Activated CD4-positive, alpha-beta T cell treated with anti-CD3 and anti-CD28 coated beads for 48 hours (primary cell): ENCODE measurements at places on chromosomes 11 and 22.
A peak's percentile ranks its signal among the peaks of the same experiment; 100 is the strongest.

DNA sequence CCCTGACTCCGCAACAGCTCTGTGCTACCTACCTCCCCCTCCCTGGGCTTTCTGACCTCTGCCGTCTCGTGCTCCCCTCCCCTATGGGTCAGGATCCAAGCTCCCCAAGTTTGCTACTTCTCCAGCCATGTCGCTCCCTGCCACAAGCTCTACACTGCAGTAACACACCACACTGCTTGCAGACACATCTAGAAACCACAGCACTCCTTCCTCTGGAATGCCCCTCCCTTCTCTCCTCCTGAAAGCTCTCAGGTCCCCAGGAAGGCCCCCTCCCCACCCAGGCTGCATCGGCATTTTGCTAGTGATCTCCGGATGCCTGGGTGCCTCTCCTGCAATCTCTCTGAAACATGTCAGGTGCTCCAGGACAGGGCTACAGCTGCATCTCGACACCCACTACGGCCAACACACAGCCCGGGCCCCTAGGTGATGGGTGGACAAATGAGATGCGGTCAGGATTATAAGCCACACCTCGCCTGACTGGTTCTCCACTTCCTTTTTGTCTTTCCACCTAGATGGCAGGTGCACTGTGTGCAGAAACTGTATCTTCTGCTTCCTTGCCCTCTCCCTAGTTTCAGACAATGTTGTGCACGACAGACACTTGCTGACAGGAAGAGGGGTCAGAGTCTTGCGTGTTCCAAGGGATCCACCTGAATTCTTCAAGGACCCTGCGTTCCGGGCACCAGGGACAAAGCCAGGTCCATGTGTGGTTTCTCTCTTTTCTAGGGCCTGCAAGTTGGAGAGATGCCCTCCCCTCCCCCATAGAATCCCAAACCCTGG, 22.9 kb downstream of the RPUSD4 start:
- no peak for DNase-seq

- DNase-seq: no peak
Observed at GRCh38 chr11:110691926-110692325, 20.3 kb downstream of the ARHGAP20 start.

- no peak for DNase-seq
Observed at GRCh38 chr11:130908770-130909625, 7.3 kb downstream of the SNX19 start.

- peak; percentile 31 for DNase-seq
Observed at GRCh38 chr11:72762641-72763304, 10.6 kb upstream of the ARAP1 start.

DNA sequence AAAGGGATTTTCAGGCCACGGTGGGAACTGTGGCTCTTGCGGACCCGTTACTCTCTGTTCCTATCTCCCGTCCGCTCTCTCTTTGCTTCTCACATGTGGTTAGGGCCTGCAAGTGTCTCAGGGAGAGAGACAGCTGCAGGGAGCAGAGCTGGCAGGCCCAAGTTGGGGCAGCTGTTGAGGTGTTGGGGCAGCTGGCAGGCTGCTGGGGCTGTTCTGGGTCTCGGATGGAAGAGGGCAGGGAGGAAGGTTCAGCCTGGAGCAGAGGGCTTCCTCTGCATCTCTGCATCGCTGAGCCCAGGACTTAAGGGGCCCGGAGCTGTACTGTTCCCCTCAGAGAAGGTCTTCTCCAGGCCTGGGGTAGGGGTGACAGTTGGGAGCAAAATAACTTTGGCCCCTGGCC, 2.6 kb upstream of the CNIH2 start:
- DNase-seq: no peak

DNA sequence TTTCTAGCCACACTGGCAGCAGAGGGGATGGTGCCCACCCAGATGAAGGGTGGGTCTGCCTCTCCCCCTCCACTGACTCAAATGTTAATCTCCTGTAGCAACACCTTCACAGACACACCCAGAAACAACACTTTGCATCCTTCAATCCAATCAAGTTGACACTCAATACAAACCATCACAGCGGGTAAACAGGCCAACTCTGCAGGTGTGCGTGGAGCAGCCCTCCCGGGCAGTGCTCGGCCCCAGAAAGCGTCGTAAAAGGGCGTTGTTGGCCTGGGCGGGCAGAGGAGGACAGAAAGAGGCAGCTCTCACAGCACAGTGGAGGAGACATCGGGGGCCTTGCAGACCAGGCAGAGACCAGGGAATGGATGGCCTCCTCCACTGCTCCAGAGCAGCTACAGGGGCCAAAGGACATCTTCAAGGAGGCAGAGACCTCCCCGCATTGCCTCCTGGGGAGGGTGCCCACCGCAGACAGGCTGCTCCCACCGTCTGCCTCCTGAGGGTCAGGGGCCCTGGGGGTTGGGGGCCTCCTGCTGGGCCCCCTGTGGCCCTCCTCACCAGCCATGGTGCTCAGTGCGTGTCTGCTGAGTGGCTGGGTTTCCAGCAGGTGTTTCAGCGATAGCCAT, 56.1 kb upstream of the FADD start:
- DNase-seq: no peak

- no peak for DNase-seq
Observed at GRCh38 chr11:17542249-17542648, 2.0 kb downstream of the USH1C start.

DNA sequence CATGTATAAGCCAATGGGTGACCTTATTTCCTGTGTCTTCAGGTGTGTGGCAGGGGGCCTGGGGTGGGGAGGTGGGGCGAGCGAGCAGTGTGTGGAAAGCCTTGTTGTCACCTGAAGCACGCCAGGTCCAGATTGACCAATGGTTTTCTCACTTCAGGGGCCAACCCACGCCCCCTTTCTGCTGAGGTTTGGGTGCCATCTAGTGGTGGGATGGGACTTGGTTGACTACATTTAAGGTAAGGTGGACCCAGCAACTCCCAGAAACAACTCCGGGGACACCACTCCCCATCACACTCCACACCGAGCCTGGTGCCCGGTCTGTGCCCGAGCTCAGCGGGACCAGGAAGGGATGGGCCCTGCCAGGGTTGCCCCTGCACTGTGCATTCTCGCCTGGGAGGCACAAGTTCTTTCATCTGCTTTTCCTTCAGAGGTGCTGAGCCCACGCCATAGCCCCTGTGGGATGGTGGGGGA, 40.0 kb downstream of the TPCN2 start:
- peak; percentile 74 for DNase-seq

- no peak for DNase-seq
Observed at GRCh38 chr11:46413760-46414465, 22.3 kb upstream of the CHRM4 start.

DNA sequence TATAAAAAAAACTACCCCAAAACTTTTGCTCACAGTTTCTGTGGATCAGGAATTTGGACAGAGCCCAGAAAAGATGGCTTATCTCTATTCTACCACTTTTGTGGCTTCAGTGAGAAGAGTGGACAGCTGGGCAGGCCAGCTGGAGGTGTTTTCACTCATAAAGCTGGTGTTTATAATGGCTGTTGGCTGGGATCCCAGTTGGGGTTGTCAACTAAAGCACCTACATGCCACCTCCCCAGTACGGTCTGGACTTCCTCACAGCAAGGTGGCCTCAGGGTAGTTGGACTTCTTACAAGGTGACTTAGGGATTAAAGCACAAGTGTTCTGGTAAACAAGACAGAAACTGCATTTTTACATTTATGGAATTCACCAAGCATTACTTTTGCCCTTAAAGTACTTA, 171.0 kb downstream of the NELL1 start:
- no peak for DNase-seq

- DNase-seq: no peak
Observed at GRCh38 chr22:42056757-42057511, 13.7 kb downstream of the NAGA start.

DNA sequence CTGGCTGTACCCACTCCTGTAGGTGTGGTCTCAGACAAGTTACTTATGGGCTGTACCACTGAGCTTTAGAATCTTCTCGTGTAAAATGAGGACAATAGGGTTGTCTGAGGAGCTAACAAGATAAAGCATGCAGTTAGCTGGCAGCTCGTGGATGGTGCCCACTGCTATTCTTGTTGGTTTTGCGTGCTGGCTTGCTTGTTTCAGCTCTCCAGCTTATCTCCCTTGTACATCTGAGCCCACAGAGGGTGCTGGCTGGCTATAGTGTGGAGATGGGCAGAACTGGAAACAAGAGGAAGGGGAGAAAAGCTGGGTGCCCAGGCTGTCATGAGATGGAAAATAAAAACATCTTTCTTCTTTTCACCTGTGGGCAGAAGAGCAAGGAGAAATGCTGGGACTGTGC, 46.5 kb upstream of the GALNT18 start:
- no peak for DNase-seq

GRCh38 chr11:70502677-70503467, 104.5 kb downstream of the CTTN start:
- no peak for DNase-seq

- no peak for DNase-seq
Observed at GRCh38 chr11:83681906-83682610, 395.9 kb upstream of the CCDC90B start.

GRCh38 chr11:113814181-113814580, 34.6 kb downstream of the CLDN25 start:
- DNase-seq: no peak

DNA sequence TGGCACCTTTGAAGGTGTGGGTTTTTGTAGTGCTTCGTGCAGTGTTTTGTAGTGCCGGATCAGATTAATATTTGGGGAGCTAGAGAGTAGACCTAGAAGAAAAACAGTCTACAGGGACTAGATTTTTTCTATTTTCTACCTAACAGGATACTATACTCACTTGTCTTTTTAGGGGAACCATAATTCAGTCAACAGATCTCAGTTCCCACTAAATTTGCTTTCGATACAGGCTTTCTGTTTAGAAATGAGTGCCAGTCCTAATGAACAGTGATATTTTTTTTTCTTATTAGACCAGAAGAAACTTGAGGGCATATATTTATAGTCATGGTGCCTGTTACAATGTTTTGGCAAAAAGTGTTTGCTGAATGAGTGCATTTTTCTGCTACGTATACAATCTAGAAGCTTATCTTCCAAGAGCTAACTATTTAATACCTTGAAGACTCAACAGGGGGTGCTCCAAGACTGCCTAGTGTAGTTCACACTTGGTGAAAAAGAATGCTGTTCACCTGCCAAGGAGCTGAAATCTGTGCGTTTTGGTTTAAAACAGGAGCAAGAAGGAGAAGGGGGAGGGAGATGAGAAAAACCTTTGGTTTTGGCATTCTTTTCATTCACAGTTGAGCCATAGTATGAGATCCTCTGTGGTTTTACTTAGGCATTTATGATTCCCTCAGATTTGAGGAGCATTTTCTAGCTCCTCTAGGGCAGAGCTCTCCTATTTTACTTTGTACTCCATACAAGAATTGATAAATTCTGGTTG, 44.9 kb upstream of the VSTM5 start:
- peak; percentile 10 for DNase-seq

DNA sequence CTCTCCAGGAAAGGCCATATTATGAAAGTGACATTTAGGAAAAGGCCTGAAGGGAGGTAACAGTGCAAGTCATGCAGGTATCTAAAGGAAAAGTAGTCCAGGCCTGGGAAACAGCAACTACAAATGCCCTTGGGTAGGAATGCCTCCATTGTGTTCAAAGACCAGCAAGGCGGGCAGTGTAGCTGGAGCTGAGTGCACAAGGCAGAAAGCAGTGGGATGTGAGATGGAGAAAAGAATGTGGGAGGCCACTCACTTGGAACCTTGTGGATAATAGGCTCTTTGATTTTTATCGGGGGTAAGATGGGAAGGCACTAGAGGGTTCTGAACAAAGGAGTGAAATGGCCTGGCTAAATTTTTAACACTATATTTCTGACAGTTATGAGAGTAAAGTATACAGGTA, 188.6 kb downstream of the PGR start:
- no peak for DNase-seq
